Epithelial cell of umbilical artery (primary cell): ENCODE measurements at places on chromosomes 6 and 20. TPM values are rescaled to one million over a fixed set of nuclear protein-coding genes. Genes with fewer than 3 reads are reported as not detected.

SPATS1 gene
- total RNA-seq, result not detected in 2 replicates

DEFB132 gene
- not detected in 2 replicates for total RNA-seq

MATN4 gene
- total RNA-seq, result not detected in 2 replicates

LY6G6C gene
- not detected in 2 replicates for total RNA-seq

SMOC2 gene
- total RNA-seq, result not detected in 2 replicates

SEMG1 gene
- total RNA-seq, result not detected in 2 replicates

TRIM10 gene
- total RNA-seq, result not detected in 2 replicates

ARMH2 gene
- not detected in 2 replicates for total RNA-seq

TSPO2 gene
- not detected in 2 replicates for total RNA-seq
